ENCODE measurements at places on chromosomes 7 and 10.

DNA sequence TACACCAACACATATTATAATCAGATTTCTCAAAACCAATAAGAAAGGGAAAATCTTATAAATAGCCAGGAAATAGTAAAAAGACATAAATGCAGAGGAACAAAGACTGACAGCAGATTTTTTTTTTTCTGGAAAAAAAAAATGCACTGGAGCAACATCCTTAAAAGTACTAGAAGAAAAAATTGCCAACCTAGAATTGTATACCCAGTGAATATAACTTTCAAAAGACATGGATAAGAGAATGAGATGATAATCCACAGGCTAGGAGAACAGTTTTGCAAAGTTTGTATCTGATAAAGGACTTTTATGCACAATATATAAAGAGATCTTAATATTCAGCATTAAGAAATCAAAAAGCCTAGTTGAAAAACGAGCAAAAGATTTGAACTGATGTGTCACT lies 554.0 kb downstream of the AUTS2 start:
- DNase-seq: no peak

DNA sequence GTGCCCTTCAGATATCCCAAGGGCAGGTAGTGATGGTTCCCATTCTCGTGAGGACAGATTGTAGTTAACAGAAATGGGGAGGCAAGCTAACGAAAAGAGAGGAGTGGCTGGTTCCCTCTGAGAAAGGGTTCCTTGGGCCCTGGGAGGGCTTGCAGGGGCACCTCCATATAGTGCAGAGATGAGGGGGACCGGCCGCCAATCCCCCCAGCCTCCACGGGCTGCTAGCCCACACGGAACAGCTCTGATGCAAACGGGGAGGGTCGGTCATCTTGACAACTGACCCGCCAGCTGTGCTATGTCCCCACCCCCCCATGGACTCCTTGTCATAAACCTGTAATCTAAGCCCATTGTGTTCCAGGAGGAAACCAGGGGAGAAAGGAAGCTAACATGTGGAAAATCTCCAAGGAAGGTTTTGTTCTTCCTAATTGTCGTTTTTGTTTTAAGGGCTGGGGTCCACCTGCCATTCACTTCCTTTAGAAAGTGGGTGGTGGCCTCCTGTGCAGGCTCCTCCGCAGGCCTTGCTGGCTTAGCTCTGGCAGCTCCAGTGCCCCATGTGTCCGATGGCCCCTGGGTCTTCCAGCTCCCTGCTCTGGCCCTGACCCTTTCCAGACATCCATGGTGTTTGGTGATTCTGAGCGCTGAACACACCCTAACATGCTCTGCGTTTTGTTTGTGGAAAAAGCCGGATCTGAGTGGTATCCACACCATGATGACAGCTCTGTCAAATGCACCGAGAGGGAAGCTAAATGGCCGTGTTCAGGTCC lies 15.9 kb downstream of the ADCY1 start:
- no peak for DNase-seq

DNA sequence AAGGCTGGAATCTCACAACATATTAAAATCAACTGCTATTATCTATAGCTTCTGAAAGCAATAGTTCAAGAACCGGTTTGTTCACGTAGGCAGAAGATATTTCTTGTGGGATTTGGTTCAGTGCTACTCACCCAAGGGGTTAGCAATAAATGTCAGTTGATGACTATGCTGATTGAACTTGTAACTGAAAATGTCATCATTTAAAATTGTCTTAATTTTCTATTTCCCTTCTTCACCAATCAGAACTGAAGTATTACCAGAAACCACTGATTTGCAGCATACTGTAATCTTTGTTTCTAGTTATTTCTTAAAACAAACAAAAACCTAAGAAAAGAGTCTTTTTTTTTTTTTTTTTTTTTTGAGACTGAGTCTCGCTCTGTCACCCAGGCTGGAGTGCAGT lies 46.1 kb downstream of the CPEB3 start:
- no peak for DNase-seq

- no peak for DNase-seq
These were observed 121.6 kb downstream of the RELN start for GRCh38 chr7:103867874-103868273.

DNA sequence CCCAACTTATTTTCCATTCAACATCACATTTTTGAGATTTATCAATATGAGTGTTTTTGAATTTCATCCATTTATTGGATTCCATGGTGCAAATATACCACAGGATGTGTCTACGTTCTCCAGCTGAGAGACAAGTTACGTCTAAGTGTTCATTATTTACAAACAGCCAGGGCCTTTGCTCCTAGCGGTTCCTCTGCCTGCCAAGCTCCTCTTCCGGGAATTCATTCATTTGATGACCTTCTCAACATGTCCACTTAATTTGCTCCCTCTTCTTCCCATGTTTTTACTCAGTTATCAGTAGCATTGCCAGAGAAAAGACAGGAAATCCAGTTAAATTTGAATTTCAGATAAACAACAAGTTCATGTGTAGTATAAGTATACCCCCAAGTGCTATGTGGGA lies 321.7 kb downstream of the PRPF18 start:
- DNase-seq: no peak

GRCh38 chr10:49009199-49009979 lies 69.7 kb upstream of the LRRC18 start:
- no peak for DNase-seq

DNA sequence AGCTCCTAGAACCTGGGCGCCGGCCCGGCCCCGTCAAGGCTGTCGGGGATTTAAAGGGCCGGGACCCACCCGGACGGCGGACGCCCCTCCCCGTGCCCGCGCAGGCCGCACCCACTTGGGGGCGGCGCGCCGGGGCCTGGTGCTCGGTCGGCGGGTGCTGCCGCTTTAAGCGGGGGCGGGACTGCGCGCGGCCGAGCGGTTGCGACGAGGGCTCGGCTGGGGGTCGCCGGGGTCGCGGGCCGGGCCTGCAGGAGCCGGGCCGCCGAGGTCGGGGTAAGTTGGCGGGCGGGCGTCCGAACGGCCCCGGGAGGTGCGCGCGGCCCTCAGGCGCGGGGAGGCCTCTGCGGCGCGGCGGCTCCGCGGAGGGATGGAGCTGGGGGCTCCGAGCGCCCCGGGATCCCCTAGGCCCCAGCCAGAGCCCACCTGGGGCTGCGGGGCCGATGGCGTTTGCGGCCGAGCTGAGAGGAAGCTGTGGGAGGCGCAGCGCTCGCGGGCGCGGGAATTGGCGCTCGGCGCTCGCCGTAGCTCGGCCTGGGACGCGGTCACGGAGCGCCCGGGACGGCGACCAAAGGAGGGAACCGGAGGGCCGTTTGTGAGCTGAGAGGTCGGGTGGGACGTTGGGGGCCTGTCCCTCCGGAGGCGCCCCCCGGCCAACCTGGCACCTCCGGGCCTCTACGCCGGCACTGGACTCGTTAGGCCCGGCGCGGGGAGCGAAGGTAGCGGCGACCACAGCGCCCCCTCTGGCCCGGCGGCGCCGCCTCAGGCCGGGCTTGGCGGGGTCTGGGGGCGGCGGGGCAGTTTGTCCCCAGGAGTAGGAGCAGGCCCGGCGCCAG lies at the start of gene TRRAP:
Gene TRRAP (plus strand): TSS at position 168 of the 833 bp plus-strand sequence. CDS start 2,619 bp downstream, outside the sequence.
- peak; percentile 65 for DNase-seq

DNA sequence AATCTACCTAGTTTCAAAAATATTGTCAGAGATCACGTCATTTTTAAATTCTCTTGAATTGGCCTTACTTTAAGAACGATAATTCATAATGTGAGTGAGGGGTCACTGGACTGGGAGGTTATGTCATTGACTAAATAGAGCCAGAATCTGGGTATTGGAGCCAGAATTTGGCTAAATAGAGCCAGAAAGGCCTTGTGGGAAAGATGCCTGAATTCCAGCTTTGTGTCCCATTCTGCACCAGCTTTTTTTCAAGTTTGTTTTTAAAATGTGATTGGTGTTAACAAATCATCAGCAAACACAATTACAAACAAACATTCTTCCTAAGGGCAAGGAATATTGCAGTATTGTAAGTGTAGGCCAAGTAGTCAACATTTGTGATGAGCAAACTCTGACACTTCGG lies 233.2 kb upstream of the PRKCQ start:
- DNase-seq: no peak

DNA sequence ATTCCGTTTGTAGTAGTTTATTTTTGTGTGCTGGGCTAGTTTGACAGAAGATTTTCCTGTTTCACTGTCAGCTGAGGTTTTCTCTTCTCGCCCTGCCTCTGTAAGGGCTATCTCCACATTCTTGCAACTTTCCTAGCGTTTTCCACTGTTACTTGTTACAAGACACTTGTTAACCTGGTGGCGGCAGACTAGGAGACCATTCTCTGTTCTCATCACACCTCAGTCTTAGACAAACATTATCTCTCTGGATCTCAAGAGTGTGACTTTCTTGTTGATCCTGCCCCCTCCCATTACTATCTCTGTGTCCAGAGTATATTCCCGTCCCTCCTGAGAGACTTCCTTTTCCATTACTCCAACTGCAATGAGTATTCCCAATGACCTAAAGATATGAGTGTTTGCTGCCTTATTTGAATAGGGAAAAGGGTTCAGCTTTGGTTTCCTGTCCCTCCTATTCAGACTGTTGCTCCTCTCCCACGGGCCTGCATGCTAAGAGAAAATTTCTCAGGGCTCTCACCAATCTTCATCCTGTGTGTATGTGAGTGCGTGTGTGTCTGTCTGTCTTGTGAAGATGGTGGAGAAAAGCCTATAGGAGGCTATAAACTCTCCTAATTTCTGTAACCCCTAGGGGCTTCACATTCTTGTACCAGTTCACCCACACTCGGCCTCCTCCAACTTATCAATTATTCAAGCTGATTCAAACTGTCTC lies 722.4 kb upstream of the POT1 start:
- no peak for DNase-seq

DNA sequence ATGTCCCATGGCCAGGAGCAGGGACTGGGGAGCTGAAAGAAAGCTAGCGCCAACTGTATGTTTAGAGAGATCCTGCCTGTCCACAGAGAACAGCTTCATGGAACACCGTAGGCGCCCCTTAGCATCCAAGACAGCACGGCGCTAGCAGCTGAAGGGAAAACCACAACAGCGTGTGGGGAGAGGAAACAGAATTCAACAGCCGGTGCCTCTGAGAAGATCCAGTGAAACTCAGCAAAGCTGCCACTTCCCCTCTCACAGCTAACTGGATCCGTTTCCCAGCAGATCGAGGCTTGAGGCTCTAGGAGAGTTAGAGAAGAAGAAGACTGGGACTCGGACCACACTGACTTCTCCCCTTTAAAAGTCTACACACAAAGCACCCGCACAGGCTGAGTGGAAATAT lies 145.0 kb downstream of the MAD1L1 start:
- no peak for DNase-seq

GRCh38 chr10:49831352-49832035 lies 69.4 kb upstream of the OGDHL start:
- no peak for DNase-seq

DNA sequence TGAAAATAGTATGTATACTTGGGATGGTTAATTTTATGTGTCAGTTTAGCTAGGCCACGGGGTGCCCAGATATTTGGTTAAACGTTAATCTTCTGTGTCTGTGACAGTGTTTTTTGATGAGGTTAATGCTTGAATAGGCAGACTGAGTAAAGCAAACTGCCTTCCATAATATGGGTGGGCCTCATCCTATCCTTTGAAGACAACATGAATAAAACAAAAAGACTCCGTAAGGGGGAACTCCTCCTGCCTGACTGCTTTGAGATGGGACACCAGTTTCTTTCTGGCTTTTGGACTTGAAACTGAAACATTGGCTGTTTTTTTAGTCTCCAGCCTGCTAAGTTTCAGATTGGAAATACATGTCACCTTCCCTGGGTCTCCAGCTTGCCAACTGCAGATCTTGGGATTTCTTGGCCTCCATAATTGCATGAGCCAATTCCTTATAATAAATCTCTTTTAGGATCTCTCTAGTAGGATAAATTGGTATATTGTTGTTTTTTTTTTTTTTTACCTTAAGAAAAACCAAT lies 59.9 kb upstream of the GLCCI1 start:
- DNase-seq: no peak

DNA sequence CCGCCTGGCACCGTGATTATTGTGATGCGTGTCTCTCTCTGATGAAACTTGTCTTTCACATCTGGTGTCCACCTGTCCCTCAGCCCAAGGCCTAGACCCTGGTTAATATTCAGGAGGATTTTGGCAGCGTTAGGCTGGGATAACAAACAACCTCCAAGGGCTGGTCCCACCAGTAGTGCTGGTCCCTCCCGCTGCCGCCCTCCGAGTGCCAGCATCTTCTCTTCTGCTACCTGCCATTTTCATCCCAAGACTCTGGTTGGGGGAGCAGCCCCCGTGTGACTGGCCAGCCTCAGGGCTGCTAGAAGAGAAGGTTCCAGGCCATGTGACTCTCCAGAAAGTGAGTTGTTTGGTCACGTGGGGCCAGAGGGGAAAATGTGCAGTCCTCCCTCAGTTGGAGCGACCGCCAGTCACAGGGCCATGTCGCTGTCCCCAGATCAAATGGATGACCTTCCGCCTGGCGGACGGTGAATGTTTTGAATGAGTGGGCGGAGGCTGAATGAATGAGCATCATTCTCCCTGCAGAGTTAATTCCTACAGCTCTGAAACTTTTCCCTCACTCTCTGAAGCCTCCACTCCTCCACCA lies 479.9 kb upstream of the FOXK1 start:
- DNase-seq: no peak

GRCh38 chr10:36515319-36515718 lies 610.1 kb upstream of the ANKRD30A start:
- DNase-seq: no peak

- DNase-seq: no peak
These were observed 17.9 kb upstream of the OR2AE1 start for GRCh38 chr7:99894738-99895137.

DNA sequence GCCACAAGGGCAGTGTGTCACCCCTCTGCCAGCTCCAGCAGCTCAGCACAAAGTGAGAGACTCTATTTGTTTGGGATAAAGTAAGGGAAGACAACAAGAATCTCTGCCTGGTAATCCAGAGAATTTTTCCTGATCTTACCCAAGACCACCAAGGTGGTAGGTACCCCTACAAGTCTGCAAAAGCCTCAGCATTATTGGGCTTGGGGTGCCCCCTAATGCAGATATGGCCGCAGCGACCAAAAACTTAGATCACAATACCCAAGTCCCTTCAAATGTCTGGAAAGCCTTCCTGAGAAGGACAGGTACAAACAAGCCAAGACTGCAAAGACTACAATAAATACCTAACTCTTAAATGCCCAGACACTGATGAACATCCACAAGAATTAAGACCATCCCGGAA lies 22.4 kb upstream of the CUL1 start:
- no peak for DNase-seq

- no peak for DNase-seq
These were observed 1.6 kb upstream of the ORAI2 start for GRCh38 chr7:102431617-102432298.

Data from stimulated activated CD8-positive, alpha-beta memory T cell treated with anti-CD3 and anti-CD28 coated beads, Interleukin-15, amount 100 ng/mL, for 24 hours (primary cell).